Stimulated activated CD4-positive, alpha-beta T cell treated with anti-CD3 and anti-CD28 coated beads, Interleukin-12 subunit alpha, Interleukin-12 subunit beta, amount 100 ng/mL, for 4 hours (primary cell): ENCODE measurements at places on chromosomes 4 and X.

DNA sequence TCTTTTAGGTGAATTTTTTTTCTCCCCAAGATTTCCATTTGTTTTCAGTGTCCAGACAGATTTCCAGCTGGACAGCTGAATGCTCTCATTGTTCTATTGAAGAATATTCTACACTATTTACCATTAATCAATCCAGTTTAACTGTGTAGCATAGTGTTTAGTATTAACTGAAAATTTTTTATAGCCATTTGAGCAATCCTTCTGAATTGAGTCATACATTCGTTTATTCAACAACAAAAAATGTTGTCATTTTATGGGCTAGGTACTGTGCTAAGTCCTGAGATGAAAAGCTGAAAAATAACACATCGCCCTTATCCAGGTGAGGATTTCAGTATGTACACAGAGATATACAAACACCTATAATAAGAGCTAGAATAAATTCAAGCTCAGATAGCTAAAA, 223.3 kb downstream of the COL25A1 start:
- DNase-seq: no peak

DNA sequence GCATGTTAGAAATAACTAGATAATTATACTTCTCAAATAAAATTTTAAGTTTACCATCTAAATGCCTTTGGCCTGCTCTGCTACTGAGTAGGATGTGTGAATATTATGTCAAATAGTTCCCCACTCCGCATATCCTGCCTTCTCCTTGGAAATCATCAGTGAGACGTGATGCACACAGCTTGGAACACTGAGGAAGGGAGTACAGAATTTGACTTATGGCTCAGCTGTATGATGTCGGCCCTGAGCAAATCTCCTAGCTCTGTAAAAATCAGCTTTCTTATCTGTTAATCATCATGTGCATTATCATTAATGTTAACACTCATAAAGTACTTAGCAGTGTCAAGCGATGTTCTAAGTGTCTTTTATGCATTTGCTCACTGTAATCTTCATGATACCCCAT, 241.0 kb upstream of the ANKRD50 start:
- DNase-seq: no peak

DNA sequence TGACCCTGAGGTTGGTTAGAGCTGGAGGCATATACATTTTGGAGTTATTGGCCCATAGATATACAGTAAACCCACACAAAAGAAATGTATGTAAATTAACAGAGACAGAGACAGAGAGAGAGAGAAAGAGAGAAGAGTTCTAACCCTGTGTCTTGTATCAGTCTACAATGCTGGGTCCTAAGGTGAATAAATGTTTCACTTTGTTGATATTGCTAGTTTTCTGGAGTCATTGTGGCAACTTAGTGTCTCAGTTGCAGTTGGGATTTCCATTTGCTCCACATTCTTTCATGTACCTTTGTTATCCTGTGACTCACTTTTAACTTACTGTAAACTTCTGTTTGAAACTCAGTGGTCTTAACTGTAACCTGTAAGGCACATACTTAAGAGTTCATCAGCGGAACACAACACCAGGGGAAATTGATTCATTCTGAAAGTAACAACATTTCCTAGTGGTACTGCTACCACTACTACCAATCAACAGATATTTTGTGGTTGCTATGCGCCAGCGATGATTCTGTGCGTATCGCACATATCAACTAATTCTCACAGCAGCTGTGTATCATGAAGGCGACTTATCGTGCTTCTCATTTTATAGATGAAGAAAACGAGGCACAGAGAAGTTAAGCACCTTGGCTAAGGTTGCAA, 38.5 kb upstream of the ETDA start:
- DNase-seq: peak; percentile 5

- DNase-seq: peak; percentile 42
These were observed 24.0 kb downstream of the HAND2 start for GRCh38 chr4:173505924-173506518.

DNA sequence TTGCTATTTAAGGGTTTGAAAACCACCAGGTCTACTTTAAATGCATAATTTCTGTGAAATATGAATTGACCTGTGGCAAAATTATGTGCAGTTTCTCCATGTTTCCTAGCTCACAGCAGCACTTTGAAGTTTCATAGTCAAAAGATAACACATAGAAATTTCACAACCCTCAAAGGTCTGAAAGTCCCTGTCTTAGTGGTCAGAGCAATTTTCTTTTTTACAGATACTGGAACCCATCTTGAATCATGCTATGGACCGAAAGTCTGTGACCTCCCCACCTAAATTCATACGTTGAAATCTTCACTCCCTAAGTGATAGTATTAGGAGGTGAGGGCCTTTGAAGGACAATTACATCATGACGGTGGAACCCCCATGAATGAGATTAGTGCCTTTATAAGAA, 240.4 kb upstream of the BMP3 start:
- no peak for DNase-seq

DNA sequence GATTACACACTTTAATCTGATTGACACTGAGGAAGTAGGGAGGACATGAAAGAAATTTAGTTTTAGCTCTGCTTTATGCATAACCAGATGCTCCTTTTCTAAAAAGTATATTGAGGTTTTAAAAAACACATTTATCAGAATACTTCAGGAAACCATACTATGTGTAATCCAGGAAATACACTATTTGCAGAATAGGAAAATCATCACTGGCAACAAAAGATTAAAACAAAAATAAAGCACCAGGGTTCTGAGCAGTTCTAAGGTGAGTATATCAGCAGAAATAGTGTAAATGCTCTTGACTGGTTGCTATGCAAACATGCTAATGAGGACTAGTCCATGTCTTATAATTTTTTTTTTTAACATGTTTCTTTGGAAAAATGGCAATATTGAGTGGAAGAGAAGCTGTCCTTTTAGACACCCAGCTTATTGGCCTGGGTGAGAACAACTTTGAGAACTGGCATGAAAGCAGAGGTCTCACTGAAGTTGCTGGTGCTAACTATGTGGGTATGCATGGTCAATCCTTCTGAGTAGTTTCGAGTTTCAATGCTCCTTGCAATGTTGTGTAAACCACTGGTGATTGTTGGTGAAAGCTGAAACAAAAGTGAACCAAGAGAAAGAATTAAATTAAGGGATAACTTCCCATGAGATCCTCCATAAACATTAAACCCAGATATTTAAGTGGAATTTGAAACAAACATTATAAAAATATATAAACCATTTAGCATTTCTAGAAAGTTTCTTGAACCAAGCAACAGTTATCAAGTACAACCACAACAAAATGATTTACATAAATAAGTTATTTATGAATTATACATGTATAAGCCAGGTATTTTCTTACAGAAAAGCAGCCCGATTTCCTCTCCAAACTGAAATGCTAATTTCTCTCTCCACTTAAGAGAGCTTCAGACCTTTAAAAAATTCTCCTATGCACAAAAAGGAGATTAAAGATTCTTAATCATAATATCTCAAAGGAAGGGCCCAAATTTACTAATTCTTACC, 20.4 kb upstream of the SCD5 start:
- no peak for DNase-seq

GRCh38 chr4:156615066-156615531, 356.5 kb downstream of the PDGFC start:
- no peak for DNase-seq
